ENCODE measurements at places on chromosomes 4 and X.

DNA sequence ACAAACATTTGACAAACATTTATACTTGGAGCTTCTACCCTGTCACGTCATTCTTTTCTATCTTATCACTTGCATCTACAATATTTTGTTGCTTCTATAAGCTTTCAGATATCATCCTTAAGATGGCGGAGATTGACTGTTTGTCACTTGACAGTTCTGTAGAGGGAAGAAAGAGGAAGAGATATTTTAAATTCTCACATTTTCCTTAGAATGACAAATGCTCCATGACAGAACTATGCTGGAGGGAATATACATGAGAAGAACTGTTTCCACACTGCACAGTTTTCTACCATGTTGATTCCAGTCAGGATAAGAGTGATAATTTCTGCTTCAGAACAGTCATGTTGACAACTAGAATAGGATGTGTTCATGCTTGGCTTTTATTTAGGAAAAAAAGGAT is 29.7 kb downstream of the FAM133A start:
- DNase-seq: no peak

- no peak for DNase-seq
Observed at GRCh38 chr4:10684631-10685030, at the start of gene CLNK. Gene CLNK, minus strand, starts transcription at chr4:10684768. Its CDS starts 16,899 bp downstream, at chr4:10667869.

DNA sequence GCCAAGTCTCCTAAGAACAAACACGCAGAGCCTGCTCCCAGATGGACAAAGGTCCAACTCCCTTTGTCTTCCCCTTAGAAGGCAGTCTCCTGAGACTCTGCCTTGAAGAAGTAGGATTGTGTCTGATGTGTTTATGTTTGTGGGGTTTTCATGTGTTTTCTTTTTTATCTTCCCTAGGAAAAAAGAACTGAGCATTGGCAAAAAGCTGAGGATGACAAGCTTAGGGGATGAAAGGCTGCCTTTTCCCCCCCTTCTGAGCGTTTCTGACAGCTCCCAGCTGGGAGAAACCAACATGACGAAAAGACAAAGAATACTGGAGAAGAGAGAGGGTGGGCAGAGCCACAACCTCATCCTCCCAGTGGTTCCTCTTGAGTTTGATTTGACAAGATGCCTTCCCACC is 181.1 kb downstream of the EVC2 start:
- DNase-seq: no peak

DNA sequence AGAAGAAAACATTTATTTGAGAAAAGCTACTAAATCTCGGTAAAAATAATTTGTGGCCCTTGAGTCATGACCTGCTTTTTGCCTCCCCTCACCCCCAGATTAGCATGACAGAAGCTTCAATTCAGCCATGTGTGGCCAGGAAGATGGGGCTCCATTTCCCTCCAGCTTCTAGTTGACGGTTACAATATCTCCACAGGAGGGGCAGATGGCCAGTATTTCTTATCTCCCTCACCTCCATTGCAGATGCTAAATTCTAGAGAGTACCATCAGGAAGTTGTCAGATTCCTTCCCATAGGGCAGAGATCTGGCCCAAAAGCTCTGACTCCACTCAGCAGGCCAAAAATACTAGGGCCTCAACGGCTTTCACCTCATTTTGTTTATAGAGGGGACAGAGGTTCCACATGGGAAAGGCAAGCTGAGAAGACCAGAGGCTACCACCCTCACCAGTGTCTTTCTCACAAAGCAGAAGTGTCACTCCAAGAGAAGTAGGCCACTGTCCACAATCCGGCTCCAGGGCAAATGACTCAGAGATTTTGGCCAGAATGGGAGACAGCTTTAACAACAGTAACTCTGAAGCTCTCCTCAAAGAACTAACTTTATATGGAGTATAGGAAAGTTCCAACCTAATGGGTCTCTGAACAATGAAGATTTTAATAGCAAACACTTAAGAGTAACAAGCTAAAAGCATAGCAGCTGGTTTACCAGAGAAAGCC is 108.3 kb downstream of the TBC1D19 start:
- DNase-seq: no peak

- DNase-seq: no peak
Observed at GRCh38 chrX:153882086-153882498, 3.9 kb downstream of the L1CAM start.

DNA sequence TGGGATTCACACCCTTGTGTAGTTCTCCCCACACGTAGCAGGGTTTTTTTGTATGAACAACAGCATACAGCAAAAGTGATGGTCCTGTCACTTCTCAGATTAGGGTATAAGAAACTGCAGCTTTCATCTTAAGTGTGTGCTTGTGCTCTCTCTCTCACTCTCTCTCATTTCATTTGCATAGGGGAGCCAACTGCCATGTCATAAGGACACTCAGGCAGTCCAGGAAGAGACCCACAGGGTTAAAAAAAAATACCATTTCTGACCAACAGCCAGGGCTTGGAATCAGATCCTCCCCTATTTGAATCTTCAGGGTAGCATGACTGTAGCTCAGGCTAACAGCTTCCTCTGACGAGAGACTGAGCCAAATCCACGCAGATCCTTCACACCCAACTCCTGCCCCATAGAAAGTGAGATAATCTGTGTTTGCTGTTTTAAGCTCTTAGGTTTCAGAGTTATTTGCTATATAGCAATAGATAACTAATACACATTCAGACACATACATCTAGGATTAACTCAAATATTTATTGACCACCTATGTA is 331.2 kb downstream of the PAPSS1 start:
- no peak for DNase-seq

DNA sequence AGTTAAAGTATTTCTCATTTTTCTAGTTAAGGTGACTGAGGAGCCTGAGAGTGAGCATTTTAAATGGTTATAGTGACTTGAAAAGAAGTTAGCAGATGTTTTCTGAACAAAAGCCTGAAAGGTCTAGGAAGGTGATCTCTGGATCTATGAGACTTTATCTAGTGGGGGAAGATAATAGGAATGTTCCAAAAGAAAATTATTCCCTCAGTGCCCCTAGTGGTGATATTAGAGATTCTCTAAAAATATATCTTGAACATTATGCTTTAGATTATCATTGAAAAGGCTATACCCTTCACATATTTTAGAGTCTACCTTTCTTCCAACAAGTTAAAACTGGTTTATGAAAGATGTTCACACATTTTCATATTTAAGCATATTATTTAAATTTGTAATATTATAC is 69.0 kb upstream of the SPANXN1 start:
- no peak for DNase-seq

DNA sequence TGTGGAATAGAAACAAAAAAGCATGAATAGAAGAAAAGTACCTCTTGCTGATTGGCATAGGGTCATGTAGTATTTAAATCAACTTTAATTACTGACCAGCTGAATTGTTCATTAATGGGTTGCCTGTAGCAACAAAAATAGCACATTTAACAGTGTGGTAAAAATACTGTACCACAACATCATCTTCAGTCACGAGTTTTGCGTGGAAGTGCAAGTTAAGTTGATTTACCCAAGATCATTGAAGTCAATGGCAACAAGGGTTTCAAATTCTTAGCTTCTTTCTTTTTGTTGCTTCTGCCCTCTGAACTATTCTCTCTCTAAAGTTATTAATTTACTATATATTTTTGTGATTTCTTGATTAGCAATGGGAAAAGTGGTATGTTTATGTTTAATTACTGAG is 526.6 kb downstream of the C4orf33 start:
- DNase-seq: no peak

GRCh38 chrX:5113128-5113527 is 1115.5 kb downstream of the NLGN4X start:
- no peak for DNase-seq

DNA sequence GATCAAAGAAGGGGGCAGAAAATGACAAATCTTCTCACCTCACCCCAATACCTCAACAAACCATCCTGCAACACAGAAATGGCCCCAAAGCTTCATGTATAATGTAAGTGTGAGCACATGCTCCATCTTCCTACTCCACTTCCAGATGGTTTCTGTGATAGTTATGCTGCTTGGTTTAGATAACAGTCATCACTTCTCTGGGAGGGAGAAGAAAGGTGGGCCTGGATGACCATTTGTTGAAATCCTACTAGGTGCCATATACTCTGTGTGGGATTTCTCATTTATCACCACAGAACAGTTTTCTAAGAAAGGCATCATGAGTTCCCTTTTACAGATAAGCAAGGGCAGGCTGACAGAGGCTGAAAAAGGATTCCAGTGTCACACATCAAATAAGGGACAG is 31.3 kb upstream of the NXF3 start:
- DNase-seq: no peak

GRCh38 chr4:27357283-27357682 is 496.6 kb downstream of the STIM2 start:
- no peak for DNase-seq

DNA sequence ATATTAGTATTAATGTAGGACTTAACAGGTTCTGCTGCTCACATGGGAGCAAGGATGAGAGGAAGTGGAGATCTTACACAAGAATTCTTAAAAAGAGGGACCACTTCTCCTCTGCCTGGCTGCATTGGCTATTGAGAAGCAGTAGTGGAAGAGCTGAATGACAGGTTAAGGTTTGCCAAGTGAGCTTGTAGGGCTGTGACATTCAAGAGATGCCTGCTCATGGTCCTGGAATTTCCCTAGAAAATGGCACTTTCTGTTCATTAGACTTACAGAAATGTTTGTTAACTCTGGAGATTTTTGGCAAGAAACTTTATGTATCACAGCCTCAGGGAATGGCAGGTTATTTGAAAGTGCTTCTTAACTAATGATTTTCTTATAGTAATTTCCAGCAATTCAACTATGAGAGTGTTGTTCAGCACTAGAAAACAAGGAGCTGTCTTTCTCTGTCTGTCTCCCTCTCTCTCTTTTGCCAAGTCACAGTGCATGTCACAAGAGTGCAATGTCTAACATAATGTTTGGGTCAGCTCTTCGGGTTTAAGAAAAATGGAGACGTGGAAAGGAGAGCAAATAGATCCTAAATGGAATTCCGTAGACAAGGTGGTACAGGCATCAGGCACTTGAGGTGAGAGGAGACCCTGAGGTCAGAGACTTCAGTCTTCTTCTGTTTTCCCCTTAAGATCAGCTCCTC is 8.3 kb upstream of the NAP1L5 start:
- no peak for DNase-seq
